ENCODE measurements at places on chromosomes 1 and 21.

- H3K27me3 ChIP-seq: no peaks in the 10 kb centered on the region
- H3K4me1 ChIP-seq: no peaks in the 10 kb centered on the region
- no peak overlapping the region for H3K4me3 ChIP-seq
Observed at GRCh38 chr1:76507376-76507775, 359.9 kb upstream of the ST6GALNAC5 start.

GRCh38 chr1:212225871-212226302 is 59.3 kb upstream of the PPP2R5A start:
- H3K4me3 ChIP-seq: no peak overlapping the region
- H3K27me3 ChIP-seq: no peaks in the 10 kb centered on the region
- H3K27ac ChIP-seq: no peak overlapping the region
- H3K4me1 ChIP-seq: no peaks in the 10 kb centered on the region
- DNase-seq: no peak

DNA sequence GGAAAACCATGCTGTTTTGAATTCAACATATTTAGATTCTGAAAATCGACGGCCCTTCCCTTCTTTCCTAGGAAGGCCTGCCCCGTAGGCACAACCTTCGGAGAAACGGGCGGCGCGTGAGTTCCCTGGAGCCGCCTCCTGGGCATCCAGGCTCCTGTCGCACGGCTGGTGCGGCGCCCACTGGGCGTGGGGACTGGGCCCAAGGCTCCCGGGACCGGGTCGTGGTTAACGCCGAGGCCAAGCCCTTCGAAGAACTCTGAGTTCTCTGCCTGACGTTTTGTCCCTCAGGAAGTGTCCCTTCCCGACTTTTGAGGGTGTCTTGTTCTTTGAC is 19.2 kb upstream of the TBX15 start:
- no peaks in the 10 kb centered on the region for H3K36me3 ChIP-seq
- H3K4me3 ChIP-seq: no peak overlapping the region
- no peaks in the 10 kb centered on the region for H3K4me1 ChIP-seq
- no peak overlapping the region for H3K27ac ChIP-seq

- DNase-seq: no peak
- no peaks in the 10 kb centered on the region for H3K27me3 ChIP-seq
- H3K27ac ChIP-seq: no peak overlapping the region
- no peak overlapping the region for H3K4me3 ChIP-seq
- no peaks in the 10 kb centered on the region for H3K4me1 ChIP-seq
Observed at GRCh38 chr1:117116784-117117130, 4.8 kb downstream of the TRIM45 start.

- no peaks in the 10 kb centered on the region for H3K4me1 ChIP-seq
- DNase-seq: no peak
- H3K4me3 ChIP-seq: no peak overlapping the region
- no peak overlapping the region for H3K27ac ChIP-seq
- H3K36me3 ChIP-seq: peaks cover 64% of the 10 kb centered on the region
Observed at GRCh38 chr1:150332651-150333290, 11.4 kb downstream of the PRPF3 start.

- H3K4me1 ChIP-seq: no peaks in the 10 kb centered on the region
- DNase-seq: no peak
- no peak overlapping the region for H3K27ac ChIP-seq
- H3K4me3 ChIP-seq: no peak overlapping the region
- no peaks in the 10 kb centered on the region for H3K36me3 ChIP-seq
Observed at GRCh38 chr1:71593523-71593922, 512.7 kb upstream of the ZRANB2 start.

DNA sequence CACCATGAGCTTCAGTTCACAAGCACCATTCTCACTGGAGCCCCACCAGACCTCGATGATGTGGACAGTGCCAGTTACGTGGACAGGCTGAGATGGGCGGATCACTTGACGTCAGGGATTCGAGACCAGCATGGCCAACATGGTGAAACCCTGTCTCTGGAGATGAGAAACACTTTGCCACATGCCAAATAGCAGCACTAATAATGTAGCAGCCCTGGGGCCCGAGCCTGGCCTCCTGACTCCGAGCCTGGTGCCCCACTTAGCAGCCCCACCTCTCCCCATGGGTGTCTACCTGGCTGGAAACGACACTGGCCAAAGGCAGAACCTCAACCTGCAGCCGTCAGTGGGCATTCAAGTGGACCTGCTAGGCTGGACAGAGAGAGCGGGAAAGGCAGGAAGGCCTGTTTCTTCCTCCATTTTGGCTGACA is 129.1 kb downstream of the TOMM20 start:
- H3K36me3 ChIP-seq: no peaks in the 10 kb centered on the region
- no peaks in the 10 kb centered on the region for H3K27me3 ChIP-seq
- H3K4me3 ChIP-seq: no peak overlapping the region
- peaks cover 44% of the 10 kb centered on the region for H3K4me1 ChIP-seq
- no peak for DNase-seq

DNA sequence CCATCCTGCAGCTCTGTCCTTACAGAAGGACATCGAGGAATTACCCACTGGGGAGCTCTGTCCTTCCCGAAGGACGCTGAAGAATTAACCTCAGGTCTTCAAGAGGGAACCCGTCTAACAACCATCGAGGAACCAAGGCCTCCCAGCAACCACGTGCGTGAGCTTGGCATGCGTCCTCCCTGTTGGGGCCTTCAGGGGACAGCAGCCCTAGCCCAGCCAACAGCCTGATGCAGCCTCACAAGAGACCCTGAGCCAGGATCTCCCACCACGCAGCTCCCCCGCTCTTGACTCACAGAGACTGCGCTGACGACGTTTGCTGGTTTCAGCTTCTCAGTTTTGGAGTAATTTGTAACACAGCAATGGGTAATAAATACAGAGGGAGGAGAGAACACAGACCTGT is 19.6 kb upstream of the AGPAT3 start:
- no peaks in the 10 kb centered on the region for H3K27me3 ChIP-seq

DNA sequence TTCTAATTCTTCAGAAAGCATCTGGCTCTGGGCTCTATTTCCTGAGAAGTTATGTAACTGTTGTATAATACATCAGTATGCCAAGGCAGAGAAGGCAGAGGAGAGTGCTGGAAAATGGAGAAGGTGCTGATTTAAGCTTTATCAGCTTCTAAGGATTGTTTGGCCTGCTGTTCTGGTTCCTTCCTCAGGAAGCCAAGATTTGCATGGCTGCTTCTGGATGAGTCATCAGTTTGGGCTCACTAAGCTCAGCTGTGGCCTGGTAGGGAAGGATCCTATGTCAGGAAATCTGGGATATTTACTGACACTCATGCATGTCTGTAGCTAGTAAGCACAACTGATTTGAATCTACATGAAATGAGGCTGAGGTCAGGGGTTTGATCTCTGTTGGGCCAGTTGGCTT is 73.2 kb upstream of the ADGRL4 start:
- H3K27me3 ChIP-seq: no peaks in the 10 kb centered on the region
- H3K27ac ChIP-seq: no peak overlapping the region
- peaks cover 6% of the 10 kb centered on the region for H3K4me1 ChIP-seq
- H3K4me3 ChIP-seq: no peak overlapping the region
- peak; percentile 23 for DNase-seq

DNA sequence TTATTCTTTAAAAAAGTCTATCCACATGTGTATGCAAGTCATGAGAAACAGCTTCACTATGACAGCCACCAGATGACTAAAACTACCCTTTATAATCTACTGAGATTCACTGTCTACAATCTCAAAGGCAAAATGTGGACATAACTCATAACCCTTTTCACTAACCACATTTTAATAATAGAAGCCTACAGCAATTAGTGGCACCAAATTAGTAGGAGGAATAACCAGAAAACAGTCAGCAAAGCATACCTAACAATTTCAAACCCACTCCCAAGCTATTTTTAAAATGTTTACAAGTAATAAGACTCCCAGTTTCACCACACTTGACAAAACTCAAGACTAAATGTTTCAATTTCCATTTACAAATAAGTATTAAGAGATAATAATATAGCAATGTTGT is 442.9 kb downstream of the PTPRC start:
- no peaks in the 10 kb centered on the region for H3K36me3 ChIP-seq
- no peaks in the 10 kb centered on the region for H3K4me1 ChIP-seq
- H3K27ac ChIP-seq: no peak overlapping the region
- no peak for DNase-seq

GRCh38 chr1:209768354-209768774 is 12.5 kb downstream of the TRAF3IP3 start:
- no peaks in the 10 kb centered on the region for H3K4me1 ChIP-seq
- H3K4me3 ChIP-seq: no peak overlapping the region
- H3K27ac ChIP-seq: no peak overlapping the region
- no peaks in the 10 kb centered on the region for H3K27me3 ChIP-seq
- H3K36me3 ChIP-seq: no peaks in the 10 kb centered on the region

- H3K4me1 ChIP-seq: peaks cover 22% of the 10 kb centered on the region
- no peaks in the 10 kb centered on the region for H3K36me3 ChIP-seq
- H3K27ac ChIP-seq: no peak overlapping the region
Observed at GRCh38 chr1:153698020-153698922, 19.8 kb downstream of the NPR1 start.

GRCh38 chr1:229845410-229846138 is 219.5 kb downstream of the URB2 start:
- no peaks in the 10 kb centered on the region for H3K36me3 ChIP-seq
- H3K4me3 ChIP-seq: no peak overlapping the region
- no peak for DNase-seq
- H3K27ac ChIP-seq: no peak overlapping the region

DNA sequence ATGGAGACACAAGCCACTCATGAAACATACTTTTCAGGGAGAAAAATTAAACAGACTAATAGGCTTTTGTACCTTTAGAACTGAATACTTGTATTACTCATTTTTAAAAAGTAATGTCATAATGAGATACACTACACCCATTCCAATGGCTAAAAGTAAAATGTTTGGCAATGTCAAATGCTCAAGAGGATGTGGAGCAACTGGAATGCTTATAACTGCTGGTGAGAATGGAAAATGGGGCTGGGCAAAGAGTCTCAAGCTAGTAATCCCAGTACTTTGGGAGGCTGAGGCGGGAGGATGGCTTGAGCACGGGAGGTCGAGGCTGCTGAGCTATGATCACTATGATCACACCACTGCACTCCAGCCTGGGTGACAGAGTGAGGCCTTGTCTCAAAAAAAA is 86.3 kb downstream of the NKAIN1 start:
- no peaks in the 10 kb centered on the region for H3K27me3 ChIP-seq
- H3K4me1 ChIP-seq: peaks cover 21% of the 10 kb centered on the region

- H3K27ac ChIP-seq: no peak overlapping the region
- no peaks in the 10 kb centered on the region for H3K27me3 ChIP-seq
- H3K36me3 ChIP-seq: no peaks in the 10 kb centered on the region
- no peak for DNase-seq
Observed at GRCh38 chr1:22163564-22163963, 20.7 kb upstream of the WNT4 start.

- DNase-seq: no peak
- no peaks in the 10 kb centered on the region for H3K27me3 ChIP-seq
- no peaks in the 10 kb centered on the region for H3K36me3 ChIP-seq
- H3K4me3 ChIP-seq: peak overlapping the region; percentile 80
Observed at GRCh38 chr1:89633800-89634625, 1.1 kb downstream of the LRRC8C start.

GRCh38 chr1:228770779-228771223 is 35.5 kb downstream of the RHOU start:
- DNase-seq: no peak
- H3K4me3 ChIP-seq: no peak overlapping the region
- no peaks in the 10 kb centered on the region for H3K36me3 ChIP-seq
- H3K27ac ChIP-seq: no peak overlapping the region
- no peaks in the 10 kb centered on the region for H3K4me1 ChIP-seq
- no peaks in the 10 kb centered on the region for H3K27me3 ChIP-seq

DNA sequence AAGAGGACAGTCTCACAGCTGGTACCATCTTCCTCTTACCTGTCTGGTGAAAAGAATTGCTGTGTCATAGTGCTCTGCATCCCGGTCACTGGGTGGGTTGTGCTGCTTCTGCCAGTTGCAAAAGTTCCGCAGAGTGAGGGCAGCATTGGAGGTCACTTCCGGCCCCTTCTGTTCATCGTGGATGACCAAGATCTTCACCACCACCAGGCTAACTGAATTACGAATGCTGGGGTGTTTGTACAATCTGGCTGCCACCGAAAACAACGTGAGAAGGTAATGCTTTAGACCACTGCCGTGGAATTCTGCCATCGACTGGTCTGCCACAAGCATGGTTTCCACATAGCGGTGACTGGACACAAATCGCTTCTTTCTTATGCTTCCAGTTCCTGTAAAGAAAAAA is 2.9 kb downstream of the ADAMTS1 start:
- H3K4me1 ChIP-seq: no peaks in the 10 kb centered on the region
- H3K4me3 ChIP-seq: no peak overlapping the region
- no peak overlapping the region for H3K27ac ChIP-seq
- no peaks in the 10 kb centered on the region for H3K36me3 ChIP-seq

DNA sequence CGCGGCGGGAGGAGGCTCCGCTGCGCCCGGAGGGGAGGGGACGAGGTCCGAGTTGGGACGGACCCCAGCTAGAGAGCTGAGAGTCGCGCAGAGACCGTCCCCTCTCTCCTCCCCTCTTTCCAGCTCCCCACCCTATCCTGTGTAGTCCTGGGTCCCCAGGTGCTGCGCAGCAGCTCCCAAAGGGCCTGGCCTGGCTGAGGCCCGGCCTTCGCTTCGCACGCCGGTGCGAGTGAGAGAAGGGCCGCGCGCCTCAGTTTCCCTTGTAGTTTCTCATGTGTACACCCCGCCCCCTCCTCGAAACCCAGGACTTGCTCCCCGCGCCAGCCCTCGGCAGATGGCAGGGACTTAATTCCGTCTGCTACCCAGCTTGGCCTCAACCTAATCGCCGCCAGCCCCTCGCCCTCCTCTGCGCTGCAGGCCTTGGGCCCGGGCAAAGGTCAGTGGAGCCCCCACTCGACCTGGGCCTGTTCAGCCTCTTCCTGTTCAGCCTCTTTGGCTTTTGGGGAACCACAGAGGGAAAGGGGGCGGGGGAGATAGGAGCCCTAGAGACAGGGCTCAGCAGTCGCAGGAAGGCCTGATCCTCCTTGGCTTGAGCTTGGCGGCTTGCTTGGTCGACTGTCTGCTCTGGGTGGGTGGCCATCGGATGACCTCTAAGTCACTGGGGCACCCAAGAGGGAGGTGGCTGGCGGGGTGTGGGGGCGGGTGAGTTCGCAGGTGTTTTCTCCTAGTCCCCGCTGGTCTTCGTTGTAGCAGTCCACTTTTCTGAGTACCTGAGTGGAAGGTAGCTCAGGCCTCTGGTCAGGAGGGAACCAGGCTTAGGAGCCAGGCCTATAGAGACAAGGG is 1.0 kb downstream of the ZNF687 start:
- DNase-seq: no peak
- H3K4me3 ChIP-seq: peak overlapping the region; percentile 79
- H3K36me3 ChIP-seq: peaks cover 12% of the 10 kb centered on the region
- no peaks in the 10 kb centered on the region for H3K27me3 ChIP-seq

- H3K27ac ChIP-seq: no peak overlapping the region
- H3K4me3 ChIP-seq: no peak overlapping the region
- DNase-seq: no peak
Observed at GRCh38 chr1:184082541-184083415, 31.2 kb downstream of the TSEN15 start.

DNA sequence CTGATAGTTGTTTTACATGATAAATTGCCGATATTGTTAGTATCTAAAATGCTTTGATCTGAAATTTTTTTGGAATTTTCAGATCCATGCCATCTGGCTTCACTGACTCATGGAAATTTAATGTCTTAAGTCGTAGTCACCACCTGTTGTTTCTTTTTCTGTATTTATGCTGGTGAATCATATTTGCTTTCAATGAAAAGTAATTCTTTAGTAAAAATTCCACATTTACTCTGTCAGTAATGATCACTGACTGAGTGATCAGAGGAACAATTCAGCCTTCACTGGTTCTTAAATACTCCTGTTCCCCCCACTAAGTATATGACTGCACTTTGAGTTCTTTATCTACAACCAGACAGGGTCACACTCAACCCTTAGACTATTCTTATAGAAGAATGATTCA is 185.6 kb upstream of the NRIP1 start:
- DNase-seq: no peak
- no peak overlapping the region for H3K27ac ChIP-seq
- no peak overlapping the region for H3K4me3 ChIP-seq
- no peaks in the 10 kb centered on the region for H3K4me1 ChIP-seq
- H3K27me3 ChIP-seq: no peaks in the 10 kb centered on the region

Data from HCT116 (cell line).